Activated T-helper 1 cell treated with anti-CD3 and anti-CD28 coated beads, Interleukin-12 subunit alpha, Interleukin-12 subunit beta, Interleukin-2, Interleukin-4 antibody, amounts not matched to agents 30 ng/mL and 10 ng/mL and 1 ng/mL, durations not matched to agents 14 hours and 24 hours and 36 hours (primary cell): ENCODE measurements at places on chromosomes 1 and 21. TPM values are rescaled to one million over a fixed set of nuclear protein-coding genes. Genes with fewer than 3 reads are reported as not detected.

Gene OVAAL
- not detected in 2 replicates for total RNA-seq

- peaks cover 40% of the 10 kb centered on the region for H3K36me3 ChIP-seq
- peaks cover 78% of the 10 kb centered on the region for H3K4me1 ChIP-seq
- H3K4me3 ChIP-seq = peak overlapping the region; percentile 33
- H3K27ac ChIP-seq = peak overlapping the region; percentile 26
Observed at GRCh38 chr1:112625696-112626095, 6.1 kb downstream of the CAPZA1 start.

GRCh38 chr1:193115629-193116227 is 6.1 kb upstream of the CDC73 start:
- H3K27me3 ChIP-seq = peaks cover 20% of the 10 kb centered on the region
- no peak overlapping the region for H3K27ac ChIP-seq
- peaks cover 18% of the 10 kb centered on the region for H3K4me1 ChIP-seq

DNA sequence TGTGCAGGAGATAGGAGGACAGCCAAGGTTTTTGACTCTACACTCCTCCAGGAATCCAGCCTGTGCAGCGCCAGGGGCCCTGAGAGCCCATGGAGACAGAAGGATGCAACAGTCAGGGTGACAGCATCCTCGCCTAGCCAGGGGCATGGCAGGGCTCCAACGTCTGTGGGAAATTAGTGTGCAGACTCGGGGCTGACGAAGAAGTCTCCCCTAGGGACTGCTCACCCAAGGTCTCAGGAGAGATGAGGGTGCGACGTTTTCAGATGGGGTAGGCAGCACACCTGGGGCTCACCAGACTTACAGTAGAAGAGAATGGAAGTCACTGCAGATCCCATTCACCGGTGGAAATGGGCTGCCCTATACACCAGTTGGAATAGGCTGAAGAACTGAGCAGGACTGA is 241.7 kb downstream of the SETD4 start:
- H3K27ac ChIP-seq = no peak overlapping the region
- H3K27me3 ChIP-seq = peaks cover 2% of the 10 kb centered on the region
- H3K4me3 ChIP-seq = no peak overlapping the region
- no peaks in the 10 kb centered on the region for H3K36me3 ChIP-seq

Gene OR2L3
- not detected in 2 replicates for total RNA-seq

Gene SLC16A4
- 0.16 and 0.39 TPM in 2 replicates for total RNA-seq

- peak overlapping the region; percentile 15 for H3K27ac ChIP-seq
- no peak for DNase-seq
- H3K27me3 ChIP-seq = peaks cover 3% of the 10 kb centered on the region
- peaks cover 47% of the 10 kb centered on the region for H3K4me1 ChIP-seq
- H3K36me3 ChIP-seq = peaks cover 3% of the 10 kb centered on the region
Observed at GRCh38 chr1:26384076-26384475, 11.5 kb upstream of the ZNF683 start.

Gene ARHGAP30
- total RNA-seq = 149 and 151 TPM in 2 replicates

Gene MRPS21
- total RNA-seq = 81.4 and 85.2 TPM in 2 replicates

- no peak overlapping the region for H3K4me3 ChIP-seq
- H3K36me3 ChIP-seq = no peaks in the 10 kb centered on the region
- H3K27ac ChIP-seq = no peak overlapping the region
- H3K27me3 ChIP-seq = peaks cover 9% of the 10 kb centered on the region
Observed at GRCh38 chr1:229572286-229572685, 13.8 kb upstream of the ABCB10 start.

DNA sequence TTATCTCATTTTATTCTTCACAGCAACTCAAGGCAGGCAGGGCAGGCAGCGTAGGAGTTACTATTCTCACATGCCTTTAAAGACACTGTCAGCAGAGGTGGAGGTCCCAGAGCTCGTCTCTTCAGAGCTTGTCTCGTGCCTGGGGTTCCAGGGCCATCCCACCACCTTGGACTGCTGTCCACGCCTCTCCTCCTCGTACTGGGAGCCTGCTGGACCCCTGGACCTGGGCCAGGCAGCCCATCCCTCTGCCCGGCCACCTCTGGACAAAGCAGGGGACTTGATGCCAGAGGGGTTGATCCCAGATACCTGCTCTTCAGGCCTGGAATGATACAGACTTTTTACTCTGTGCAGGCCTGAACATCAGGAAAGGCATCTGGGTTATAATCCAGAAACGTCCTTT is 546.8 kb downstream of the KIF26B start:
- no peak overlapping the region for H3K4me3 ChIP-seq
- H3K27ac ChIP-seq = no peak overlapping the region
- no peaks in the 10 kb centered on the region for H3K4me1 ChIP-seq
- H3K27me3 ChIP-seq = no peaks in the 10 kb centered on the region
- no peaks in the 10 kb centered on the region for H3K36me3 ChIP-seq

DNA sequence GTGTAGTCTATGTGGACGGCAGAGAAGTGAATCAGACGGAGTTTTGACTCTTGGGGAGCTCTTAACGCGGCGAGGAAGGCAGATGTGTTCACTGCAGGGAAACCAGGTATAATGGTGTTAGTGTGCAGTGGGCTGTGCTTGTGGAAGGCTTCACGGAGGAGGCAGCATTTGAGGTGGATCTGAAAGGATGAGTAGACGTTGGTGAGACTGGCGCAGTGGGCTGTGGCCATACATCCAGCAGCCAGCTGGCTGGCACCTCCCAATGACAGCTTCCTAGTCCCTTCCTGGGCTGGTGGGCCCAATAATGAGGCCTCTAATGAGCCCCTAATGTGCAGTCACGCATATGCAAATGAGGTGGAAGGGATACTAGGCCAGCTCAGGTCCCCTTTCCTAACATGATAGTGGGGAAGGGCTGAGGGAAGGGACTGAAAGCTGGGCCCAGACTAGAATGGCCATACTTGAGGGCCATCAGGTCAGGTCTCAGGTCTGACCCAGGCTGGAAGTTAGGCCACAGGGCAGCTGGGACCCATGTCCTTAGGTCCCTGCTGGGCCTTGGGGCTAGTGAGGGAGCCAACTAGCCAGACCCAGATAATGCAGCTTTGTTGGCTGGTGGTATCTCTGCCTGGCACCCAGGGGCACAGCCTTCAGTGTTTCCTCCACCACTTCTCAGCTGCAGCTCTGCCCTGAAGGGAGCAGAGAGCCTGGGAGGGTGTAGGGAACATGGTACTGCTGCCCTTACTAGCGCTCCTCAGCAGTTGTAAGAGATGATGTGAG is 3.8 kb downstream of the MAP7D1 start:
- H3K27ac ChIP-seq = peak overlapping the region; percentile 99
- peak overlapping the region; percentile 91 for H3K4me3 ChIP-seq
- no peak for DNase-seq
- H3K4me1 ChIP-seq = peaks cover 66% of the 10 kb centered on the region

DNA sequence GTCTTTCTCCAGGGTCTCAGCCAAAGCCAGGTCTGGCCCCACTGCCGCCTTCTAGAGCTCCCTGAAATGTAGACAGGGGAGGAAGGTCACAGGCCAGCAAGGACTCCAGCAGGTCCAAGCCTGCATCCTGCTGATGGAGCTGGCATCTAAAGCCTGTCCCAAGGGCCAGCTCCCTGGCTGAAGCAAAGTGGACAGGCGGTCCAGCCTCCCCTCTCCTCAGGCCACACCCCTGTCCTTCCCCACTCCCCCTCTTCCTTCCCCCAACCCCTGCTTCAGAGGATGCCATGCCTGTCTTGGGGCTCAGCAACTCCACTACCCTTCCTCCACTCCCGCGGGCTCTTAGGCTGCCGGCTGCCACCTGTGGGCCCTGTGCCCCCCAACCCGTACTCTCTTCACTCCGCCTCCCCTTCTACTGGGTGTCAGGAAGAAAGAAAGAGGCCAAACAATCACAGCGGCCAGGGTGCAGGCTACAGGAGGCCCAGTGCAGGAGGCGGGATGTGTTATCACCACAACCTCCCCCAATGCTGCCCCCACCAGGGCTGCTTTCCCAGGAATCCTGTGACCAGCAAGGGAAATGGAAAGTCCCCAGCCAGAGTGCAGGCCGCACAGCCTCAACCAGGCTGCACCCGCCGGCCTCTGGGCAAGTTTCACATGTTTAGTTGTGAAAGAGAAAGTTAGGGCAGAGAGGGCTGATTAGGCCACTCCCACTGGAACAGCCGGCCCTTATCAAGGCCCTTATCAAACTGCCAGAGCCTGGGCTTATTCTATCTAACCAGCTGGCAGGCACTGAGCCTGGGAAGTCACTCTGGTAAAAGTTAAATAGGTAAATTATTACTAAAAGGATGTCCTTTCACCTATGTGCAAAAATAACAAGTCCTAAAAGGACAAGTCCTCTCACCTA is 34.1 kb downstream of the ACOT7 start:
- H3K4me1 ChIP-seq = peaks cover 46% of the 10 kb centered on the region
- H3K27me3 ChIP-seq = no peaks in the 10 kb centered on the region
- peak overlapping the region; percentile 89 for H3K27ac ChIP-seq
- DNase-seq = peak; percentile 57
- H3K36me3 ChIP-seq = peaks cover 4% of the 10 kb centered on the region

- DNase-seq = peak; percentile 87
- H3K36me3 ChIP-seq = peaks cover 4% of the 10 kb centered on the region
- peak overlapping the region; percentile 72 for H3K4me3 ChIP-seq
Observed at GRCh38 chr1:206784471-206784903, 12.2 kb upstream of the IL10 start.

DNA sequence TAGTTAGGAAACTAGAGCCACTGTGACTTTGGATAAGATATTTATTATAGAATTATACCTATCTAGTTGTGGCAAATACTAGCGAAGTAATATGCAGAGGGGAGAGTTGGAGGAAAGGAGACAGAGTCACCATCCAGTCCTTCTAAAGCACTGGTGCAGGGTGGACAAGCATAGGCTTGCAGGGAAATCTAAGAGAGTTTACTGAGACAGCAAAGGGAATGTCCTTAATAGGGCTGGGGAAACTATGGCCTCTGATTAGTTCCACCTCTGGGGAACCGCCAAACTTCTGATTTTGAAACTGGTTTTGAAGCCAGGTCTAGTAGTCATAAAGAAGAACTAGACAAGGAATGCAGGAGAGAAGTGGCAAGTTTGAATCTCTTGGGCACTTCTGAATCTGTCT is 407.9 kb downstream of the VAV3 start:
- peaks cover 3% of the 10 kb centered on the region for H3K27me3 ChIP-seq
- no peak overlapping the region for H3K4me3 ChIP-seq
- H3K27ac ChIP-seq = no peak overlapping the region
- H3K4me1 ChIP-seq = no peaks in the 10 kb centered on the region
- H3K36me3 ChIP-seq = no peaks in the 10 kb centered on the region
- DNase-seq = no peak

GRCh38 chr1:30446508-30446907 is 276.9 kb downstream of the MATN1 start:
- no peak overlapping the region for H3K4me3 ChIP-seq
- no peak overlapping the region for H3K27ac ChIP-seq
- H3K27me3 ChIP-seq = no peaks in the 10 kb centered on the region

DNA sequence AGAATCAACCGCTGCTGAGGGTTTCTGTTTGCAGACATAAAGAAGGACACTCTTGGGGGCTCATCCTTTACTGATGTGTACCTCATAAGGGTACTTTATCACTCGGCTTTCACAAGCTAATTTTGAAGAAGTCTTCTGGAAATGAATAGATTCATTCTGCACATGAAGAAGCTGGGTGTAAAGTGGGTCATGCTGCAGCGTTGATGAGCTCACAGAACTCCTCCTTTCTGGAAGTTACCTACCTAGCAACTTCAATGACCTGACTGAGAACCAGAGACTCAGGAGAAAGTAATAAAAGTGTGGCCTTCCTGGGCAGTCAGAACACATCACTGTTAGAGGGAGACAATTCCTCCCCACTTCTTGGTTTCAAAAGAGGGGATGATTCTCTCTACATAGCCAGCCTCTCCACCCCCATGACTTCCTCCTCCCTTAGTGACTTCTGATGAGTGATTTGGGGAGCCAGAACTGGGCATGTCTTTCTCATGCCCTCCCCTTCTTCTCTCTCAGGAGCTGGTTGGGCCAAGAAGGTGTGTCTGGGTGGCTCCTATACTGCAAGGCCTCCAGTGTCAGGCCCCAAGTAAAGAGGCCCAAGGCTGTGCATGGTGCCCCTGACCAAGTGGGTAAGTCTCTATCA is 27.0 kb downstream of the PCNX2 start:
- H3K36me3 ChIP-seq = peaks cover 29% of the 10 kb centered on the region
- H3K4me1 ChIP-seq = peaks cover 25% of the 10 kb centered on the region
- H3K27ac ChIP-seq = no peak overlapping the region

GRCh38 chr1:166133276-166133841 is 33.4 kb downstream of the FAM78B start:
- DNase-seq = no peak
- H3K36me3 ChIP-seq = no peaks in the 10 kb centered on the region
- H3K4me1 ChIP-seq = no peaks in the 10 kb centered on the region
- peaks cover 3% of the 10 kb centered on the region for H3K27me3 ChIP-seq
- H3K27ac ChIP-seq = no peak overlapping the region

Gene FRRS1
- total RNA-seq = 0.07 and 0.62 TPM in 2 replicates

Gene OR14I1
- not detected in 2 replicates for total RNA-seq

DNA sequence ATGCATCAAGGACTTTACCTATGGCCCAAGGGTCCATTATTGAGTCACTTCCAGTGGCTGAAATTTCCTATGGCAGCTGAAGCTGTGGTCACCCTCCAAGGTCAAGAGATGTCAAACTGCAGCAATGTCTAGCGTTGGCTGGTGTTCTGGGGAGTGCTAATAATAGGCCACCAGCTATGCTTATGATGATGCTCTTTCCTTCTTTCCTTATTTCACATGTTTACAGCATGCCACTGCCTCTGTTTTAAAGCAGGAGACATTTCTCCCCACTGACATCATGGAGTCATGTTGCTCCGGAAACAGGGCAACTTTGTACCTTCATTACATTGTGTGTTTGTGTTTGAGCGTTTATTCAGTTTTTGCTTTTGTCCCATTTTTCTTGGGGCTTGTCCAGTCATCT is 62.6 kb upstream of the CYYR1 start:
- no peak overlapping the region for H3K4me3 ChIP-seq
- H3K4me1 ChIP-seq = no peaks in the 10 kb centered on the region
- H3K27me3 ChIP-seq = no peaks in the 10 kb centered on the region
- H3K36me3 ChIP-seq = no peaks in the 10 kb centered on the region

DNA sequence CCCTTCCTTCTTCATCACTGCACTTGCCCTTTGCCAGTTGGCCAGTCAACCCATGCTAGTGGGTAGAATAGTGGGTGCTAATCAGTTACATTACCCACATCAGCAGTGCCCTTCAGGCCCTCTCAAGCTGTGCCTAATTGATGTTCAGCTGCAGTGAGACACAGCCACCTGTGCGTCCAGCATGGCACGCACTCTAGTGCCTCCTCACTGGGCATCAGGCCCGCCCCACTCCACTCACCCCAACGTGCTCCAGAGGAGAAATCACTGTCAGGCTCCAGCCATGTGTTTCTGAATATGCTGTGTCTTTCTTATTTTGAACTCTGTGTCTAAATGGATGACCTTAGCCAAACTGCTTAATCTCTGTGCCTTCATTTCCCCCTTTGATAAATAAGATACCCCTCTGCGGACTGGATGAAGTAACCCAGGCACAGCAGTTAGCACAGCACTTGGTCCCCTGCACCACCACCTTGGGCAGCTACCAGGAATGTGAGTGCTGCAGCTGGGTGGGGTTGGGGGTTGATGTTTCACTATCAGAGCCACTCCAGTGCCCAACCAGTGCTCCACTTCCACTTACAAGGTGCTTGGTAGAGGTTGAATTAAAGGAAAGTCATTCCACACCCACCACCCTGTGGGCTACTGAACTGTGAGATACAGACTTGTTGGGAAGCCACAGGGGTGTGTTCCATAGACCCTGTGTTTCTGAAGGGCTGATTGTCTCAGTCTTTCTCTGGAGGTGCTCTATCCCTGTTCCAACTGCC is 8.9 kb upstream of the ADORA3 start:
- peaks cover 54% of the 10 kb centered on the region for H3K4me1 ChIP-seq
- no peak for DNase-seq
- peak overlapping the region; percentile 66 for H3K27ac ChIP-seq
- no peak overlapping the region for H3K4me3 ChIP-seq
